ENCODE measurements at places on chromosomes 7 and 10. TPM values are rescaled to one million over a fixed set of nuclear protein-coding genes. Genes with fewer than 3 reads are reported as not detected.

Gene OAT
- total RNA-seq: 88.1 TPM

Gene C10orf105
- total RNA-seq: 0.06 TPM

Gene TMEM213
- 43.8 TPM for total RNA-seq

Gene MLXIPL
- total RNA-seq: 9.3 TPM

Gene SEC61A2
- 12.0 TPM for total RNA-seq

Gene NPFFR1
- total RNA-seq: 0.06 TPM

Gene ARHGAP19
- 18.0 TPM for total RNA-seq

Gene TMEM26
- 6.6 TPM for total RNA-seq

Gene TMEM229A
- total RNA-seq: 0.06 TPM

Gene ZPBP
- 0.88 TPM for total RNA-seq

Gene DNAH11
- 3.0 TPM for total RNA-seq

Gene SUGCT
- 15.5 TPM for total RNA-seq

Gene MSS51
- 4.1 TPM for total RNA-seq

Gene MYO1G
- total RNA-seq: 3.6 TPM

Gene ACTR1A
- 87.7 TPM for total RNA-seq

Gene SDK1
- 17.6 TPM for total RNA-seq

Gene FAM237B
- not detected for total RNA-seq

Gene PPP1R9A
- total RNA-seq: 39.9 TPM

Gene ZNF503
- 72.3 TPM for total RNA-seq

Gene DENND2A
- 32.6 TPM for total RNA-seq

Gene CRYGN
- total RNA-seq: 1.2 TPM

Measured in metanephros (tissue), 2 donors.